Panc1 (cell line): ENCODE measurements at places on chromosomes 7 and 10. TPM values are rescaled to one million over a fixed set of nuclear protein-coding genes. Genes with fewer than 3 reads are reported as not detected.

DNA sequence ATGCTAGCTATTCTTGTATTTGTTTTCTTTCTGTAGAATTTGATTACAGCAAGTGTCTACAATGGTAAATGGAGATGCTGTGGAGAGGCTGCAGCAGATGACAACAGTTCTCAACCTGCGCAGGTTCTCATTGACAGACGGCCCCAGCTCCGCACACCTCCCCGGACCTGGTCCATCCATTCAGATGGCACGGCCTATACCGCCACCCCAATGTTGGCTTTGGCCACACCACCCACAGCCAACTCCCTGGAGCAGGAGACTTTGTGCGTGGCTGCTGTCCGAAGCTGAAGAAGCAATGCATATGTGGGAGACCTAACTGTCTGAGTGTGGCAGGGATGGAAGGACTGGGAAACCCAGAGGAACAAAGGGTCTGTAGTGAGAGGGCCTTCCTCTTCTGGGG lies 116.4 kb upstream of the TCERG1L start:
- no peak for DNase-seq

GRCh38 chr7:12581897-12582296 lies 11.4 kb downstream of the SCIN start:
- no peak for DNase-seq

DNA sequence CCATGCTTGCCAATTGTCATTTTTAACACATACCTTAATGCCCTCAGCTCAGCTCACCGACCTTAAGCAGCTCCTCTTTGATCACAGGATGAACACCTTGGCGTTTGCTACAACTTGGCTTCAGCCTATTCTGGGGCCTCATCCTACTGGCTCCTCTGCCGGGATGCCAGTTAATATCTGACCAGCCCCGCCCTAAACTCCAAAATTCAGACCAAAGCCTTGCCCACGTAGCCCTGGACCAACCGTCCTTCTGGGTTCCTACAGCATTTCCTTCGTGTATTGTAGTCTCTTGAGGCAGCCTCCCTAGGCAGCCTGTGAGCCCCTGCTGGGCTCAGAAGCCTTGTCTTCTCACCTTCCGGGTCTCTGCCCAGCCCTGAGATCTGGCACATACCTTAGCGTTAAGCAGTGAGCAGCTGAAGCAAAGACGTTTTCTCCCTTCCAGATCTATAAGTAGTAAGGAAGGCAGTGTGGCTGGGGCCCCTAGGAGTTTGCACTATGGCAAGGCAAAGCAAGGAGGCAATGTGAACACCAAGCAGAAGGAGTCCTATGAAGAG lies 836 bp downstream of the ENO4 start:
- no peak for DNase-seq

- DNase-seq, result no peak
Measured at GRCh38 chr10:114337510-114338462, 66.5 kb downstream of the AFAP1L2 start.

GRCh38 chr7:74404741-74405140 lies 49.0 kb upstream of the GTF2IRD1 start:
- no peak for DNase-seq

Gene PNLIPRP3
- not detected for total RNA-seq

Gene CBX3
- 308 TPM for total RNA-seq

Gene LIPJ
- total RNA-seq, result not detected

DNA sequence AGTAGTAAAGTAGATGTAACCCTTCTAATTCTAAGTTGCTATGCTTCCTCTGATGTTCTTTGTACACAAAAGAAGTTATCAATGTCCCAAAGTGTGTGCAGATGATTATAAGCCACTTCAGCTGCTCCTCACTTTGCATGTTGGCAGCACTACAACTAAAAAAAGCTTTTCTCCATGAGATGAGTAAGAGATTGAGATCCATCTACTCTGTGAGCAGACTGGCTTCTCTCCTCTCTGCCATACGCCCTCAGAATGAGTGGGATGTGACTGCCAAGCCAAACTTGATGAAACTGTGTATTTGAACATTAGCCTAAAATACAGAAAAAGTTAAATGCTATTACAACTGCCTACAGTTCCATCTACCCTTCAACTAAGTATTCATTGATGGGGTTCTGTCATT lies 102.9 kb upstream of the ETV1 start:
- no peak for DNase-seq

DNA sequence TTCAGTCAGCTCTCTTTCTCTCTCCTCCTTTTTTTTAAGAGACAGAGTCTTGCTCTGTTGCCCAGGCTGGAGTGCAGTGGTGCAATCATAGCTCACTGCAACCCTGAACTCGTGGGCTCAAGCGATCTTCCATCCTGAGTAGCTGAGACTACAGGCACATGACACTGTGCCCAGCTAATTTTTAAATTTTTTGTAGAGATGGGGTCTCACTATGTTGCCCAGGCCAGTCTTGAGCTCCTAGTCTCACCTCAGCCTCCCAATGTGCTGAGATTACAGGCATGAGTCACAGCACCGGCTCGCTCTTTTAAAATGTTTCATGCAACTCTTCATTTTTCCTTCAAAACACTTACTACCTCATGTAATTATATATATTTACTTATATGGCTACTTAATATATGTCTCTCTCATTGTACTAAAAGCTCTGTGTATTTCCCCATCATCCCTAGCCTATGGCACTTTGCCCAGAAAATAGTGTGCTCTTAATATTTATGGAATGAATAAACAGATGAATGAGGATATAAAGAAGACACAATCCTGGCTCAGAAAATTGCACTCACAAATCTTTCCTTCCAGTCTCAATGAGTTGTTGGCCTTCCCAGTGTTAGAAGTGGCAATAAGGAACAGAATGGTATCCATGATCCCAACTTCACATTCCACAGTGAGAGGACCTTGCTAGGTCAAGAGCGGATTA lies 33.9 kb downstream of the EBLN1 start:
- no peak for DNase-seq

Gene RPS24
- total RNA-seq, result 1,400 TPM

Gene IFIT2
- 31.6 TPM for total RNA-seq

DNA sequence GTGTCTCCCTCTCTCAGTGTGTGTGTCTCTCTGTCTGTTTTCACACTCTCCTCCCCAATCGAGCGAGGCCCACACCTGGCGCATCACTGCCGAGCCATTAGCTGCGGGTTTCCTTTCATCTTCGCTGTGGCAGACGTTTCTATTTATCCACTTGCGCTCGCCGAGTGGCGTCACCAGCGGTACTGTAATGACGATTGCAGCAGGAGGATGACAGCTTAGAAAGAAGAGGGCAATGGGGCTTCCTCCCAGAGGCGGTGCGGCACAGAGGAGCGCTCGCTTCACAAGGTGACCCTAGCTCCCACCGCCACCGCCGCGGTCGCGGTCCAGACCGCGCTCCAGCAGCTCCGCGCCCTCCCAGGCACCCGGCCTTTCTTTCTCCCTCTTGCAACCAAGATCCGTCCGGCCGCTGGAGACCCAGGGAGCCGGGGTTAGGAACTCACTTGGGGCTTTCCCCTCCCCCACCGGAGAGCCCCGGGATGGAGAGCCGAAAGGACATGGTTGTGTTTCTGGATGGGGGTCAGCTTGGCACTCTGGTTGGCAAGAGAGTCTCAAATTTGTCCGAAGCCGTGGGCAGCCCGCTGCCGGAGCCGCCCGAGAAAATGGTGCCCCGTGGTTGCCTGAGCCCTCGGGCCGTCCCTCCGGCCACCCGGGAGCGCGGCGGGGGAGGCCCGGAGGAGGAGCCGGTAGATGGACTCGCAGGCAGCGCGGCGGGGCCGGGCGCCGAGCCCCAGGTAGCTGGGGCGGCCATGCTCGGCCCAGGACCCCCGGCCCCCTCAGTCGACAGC lies at the start of gene EVX1:
TSS of gene EVX1 (plus strand) at position 248 of the 785 bp plus-strand sequence. CDS start at position 477, 229 bp downstream.
- DNase-seq, result no peak

DNA sequence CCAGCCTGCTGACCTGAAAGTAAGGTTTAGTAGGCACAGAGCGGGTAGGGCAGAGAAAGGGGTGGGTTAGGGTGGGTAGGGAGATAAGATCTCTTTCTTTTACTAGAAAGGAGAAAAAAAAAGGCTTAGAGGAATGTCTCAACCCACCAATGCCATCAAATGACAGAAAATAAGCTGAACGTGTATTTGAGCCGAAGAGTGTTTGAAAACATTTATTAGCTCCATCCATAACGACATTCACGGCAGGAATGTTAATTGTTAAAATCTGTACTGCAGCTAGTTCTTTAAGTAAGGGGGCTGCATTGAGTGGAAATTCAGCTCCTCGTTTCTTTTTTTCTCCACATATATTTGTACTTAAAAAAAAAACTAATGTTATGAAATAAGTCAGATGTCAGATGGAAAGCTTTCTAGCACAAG lies 63.7 kb upstream of the ARID5B start:
- no peak for DNase-seq

- no peak for DNase-seq
Measured at GRCh38 chr10:82942286-82943099, 1067.5 kb downstream of the NRG3 start.

DNA sequence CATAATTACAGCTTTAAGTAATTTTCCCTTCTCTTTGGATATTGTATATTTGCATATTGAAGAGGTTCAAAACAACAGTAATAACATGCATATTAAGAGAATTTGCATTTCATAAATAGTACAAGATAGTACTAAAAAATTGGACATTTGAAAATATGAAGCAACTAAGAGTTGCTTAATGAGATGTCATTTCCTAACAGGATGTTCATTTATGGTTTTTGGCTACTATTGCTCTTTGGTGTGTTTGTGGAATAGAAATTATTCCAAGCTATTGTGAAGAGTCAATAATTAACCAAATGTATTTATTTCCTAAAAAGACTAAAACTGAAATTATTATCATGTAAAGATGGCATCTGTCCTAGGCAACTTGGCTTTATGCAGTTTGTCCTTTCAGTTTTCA lies 4.1 kb upstream of the SGCE start:
- DNase-seq, result no peak

Gene ITPRID1
- not detected for total RNA-seq

Gene MOGAT3
- total RNA-seq, result 0.23 TPM

Gene CHN2
- 0.15 TPM for total RNA-seq

DNA sequence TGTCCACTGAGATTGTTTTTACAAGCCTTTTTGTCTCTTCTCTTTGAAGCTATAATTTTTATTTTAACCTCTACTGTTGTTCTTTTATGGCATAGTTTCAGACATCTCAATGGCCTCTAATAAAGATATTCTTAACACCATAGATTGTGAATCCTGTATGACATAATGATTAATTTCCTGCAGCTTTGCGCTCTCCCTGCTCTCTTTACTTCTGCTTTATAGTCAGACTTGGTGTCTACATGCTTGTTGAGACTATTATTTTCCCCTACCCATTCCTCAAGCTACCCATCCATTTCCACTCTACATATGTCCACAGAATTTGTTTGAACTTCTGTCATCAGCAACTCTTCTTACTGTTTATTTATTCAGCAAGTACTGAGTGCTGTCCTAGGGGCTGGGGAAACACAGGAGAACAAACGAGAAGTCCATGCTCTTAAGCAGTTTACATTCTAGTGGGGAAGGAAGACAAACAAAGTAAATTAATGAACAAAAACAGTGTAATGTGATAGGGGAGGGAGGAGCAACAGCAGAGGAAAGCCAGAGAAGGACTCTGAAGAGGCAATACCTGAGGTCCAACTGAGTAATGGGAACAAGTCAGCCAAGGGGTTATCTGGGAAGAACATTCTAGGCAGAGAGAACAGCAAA lies 110.1 kb downstream of the CDK14 start:
- no peak for DNase-seq

- DNase-seq, result no peak
Measured at GRCh38 chr10:75266945-75267344, 31.2 kb upstream of the COMTD1 start.

Gene ZNF239
- 18.5 TPM for total RNA-seq

GRCh38 chr10:122492006-122492405 lies 30.7 kb downstream of the HTRA1 start:
- DNase-seq, result no peak

Gene TCERG1L
- total RNA-seq, result not detected

- no peak for DNase-seq
Measured at GRCh38 chr10:4902571-4903011, 60.6 kb upstream of the AKR1C1 start.

Gene KEL
- total RNA-seq, result 0.44 TPM

DNA sequence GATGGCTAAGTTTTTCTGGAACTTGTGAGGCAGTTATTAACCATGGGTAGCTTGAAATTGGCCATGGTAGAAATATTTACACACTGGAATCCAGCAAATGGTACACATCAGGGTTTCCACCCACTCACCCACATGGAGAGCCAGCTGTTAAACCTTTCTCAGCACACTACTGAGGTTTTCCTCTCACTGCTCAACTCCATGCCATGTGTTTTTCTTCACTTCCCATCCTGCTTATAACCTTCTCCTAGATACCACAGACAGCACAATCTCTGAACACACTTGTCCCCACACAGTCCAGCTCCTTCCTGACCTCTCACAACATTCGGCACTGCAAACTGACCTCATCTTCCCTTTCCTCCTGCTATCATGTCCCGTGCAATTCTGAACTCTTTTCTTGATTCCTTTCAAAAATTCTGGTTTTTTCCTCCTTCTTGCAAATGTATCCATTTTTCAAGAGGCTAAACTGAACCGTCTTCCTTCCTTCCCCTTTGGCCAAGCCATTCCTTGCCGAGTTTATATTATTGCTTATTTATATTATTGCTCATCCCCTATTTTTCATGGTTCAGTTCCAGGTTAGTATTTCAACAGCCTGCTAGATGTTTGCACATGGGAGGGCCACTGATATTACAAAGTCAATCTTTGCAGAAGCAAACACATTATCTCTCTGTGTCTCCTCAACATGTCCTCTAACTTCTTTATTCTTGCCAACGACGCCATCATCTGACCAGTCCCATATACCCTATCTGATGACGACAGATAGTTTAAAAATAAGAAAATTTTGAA lies 606.4 kb downstream of the SORCS1 start:
- DNase-seq, result no peak

Gene LRRN3
- 0.15 TPM for total RNA-seq

Gene ZNF488
- total RNA-seq, result 11.8 TPM

Gene PRR15
- total RNA-seq, result 0.23 TPM

Gene AKR1E2
- 4.7 TPM for total RNA-seq

DNA sequence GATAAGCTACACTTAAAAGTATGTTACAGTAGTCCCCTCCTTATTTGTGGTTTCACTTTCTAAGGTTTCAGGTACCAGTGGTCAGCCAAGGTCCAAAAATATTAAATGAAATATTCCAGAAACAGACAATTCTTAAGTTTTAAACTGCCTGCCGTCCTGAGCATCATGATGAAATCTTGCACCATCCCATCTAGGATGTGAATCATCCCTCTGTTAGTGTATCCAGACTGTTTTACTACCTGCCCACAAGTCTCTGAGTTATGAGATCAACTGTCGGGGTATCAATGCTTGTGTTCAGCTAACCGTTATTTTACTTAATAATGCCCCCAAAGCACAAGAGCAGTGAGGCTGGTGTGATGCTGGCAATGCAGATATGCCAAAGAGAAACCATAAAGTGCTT lies 11.4 kb downstream of the KDM7A start:
- DNase-seq, result peak; percentile 80

Gene DGKB
- not detected for total RNA-seq

GRCh38 chr10:106086391-106086790 lies 1078.1 kb downstream of the SORCS1 start:
- no peak for DNase-seq

DNA sequence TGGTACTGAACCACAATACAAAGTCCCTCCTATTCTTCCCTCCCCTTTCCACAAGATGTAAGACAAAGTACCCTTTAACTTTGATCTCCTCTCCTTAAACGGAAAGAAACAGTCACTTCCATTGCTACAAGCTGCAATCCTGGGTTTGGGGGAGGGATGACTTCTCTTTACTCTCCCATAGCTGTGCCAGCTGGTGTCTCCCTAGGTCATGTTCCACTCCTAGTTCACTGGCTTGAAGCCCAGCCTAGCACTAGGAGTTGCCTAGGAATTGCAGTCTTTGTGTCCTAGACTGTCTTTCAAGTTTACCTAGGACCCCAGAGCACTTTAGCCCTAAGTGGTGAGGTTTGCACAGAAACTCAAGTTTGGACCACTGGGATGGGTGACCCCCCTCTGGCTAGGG lies 311.1 kb downstream of the HPSE2 start:
- DNase-seq, result no peak
